Mucosa of descending colon (tissue), 3 donors: ENCODE measurements at places on chromosomes 13 and 19. TPM values are rescaled to one million over a fixed set of nuclear protein-coding genes. Genes with fewer than 3 reads are reported as not detected.
A peak's percentile ranks its signal among the peaks of the same experiment; 100 is the strongest.

DNA sequence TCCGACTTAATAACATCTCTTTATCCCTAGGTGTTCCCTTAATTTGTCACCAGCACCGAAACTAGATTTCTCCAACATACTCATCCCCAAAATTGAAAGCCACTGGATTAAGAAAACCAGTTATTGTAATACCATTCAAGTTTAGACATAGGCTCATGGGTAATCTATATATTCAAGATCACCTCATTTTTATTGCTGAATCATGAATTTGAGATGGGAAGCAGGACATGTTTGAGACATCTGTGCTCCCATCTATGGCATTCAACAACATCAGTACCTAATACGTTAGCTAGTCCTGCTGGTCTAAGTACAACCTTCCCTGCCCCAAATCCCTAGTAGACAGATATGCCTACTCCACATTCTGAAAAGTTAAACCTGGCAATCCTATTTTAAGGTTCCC lies 820.6 kb downstream of the PCDH9 start:
- DNase-seq: no peak

- no peak for DNase-seq
Observed at GRCh38 chr13:66402066-66402465, 828.1 kb downstream of the PCDH9 start.

DNA sequence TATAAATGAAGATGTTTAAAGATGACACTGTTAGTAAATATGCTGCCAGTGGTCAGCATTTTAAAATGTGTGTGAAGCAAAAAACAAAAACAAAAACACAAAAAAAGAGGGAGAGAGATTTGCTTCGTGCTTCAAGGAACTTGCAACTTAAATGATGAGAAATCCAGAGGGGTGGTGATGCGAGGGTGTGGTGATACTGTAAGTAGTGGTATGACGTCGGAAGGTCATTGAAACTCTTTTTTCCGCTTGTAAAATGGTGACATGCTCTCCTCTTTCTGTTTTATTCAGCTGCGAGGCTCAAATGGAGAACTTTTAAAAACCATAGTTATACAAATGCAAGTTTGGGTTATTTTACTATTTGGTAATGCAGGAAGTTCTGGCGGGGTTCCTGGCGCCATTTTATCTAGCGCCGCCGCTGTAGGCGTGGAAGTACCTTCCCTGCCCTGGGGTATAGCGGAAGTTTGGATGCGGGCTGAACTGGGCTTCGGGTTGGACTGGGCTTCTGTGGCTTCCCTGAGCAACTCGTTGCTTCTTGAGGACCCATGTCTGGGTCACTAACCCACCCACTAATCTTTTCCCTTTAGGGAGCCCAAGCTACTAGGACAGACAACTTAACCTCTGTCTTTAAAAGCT lies 34.8 kb downstream of the DGKH start:
- DNase-seq: no peak

DNA sequence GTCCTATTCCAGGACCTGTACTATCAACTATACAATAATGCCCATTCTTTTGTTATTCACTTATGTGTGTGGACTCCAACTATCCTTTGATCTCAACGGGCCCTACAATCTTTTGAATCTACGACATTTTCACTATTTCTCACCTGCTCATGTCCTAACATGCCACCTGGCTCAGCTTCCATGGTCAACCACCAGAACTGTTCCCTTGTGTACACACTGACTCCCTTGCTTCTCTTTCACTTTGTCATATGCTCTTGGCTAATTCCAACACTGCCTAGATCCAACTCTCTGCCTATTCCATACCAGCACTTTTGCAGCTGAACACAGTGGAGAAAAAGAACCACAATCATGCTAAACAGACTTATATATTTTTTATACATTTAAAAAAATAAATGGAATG lies 53.1 kb downstream of the MICU2 start:
- DNase-seq: no peak

- peak; percentile 68 for DNase-seq
Observed at GRCh38 chr19:5572556-5573286, 5.0 kb upstream of the TINCR start.

DNA sequence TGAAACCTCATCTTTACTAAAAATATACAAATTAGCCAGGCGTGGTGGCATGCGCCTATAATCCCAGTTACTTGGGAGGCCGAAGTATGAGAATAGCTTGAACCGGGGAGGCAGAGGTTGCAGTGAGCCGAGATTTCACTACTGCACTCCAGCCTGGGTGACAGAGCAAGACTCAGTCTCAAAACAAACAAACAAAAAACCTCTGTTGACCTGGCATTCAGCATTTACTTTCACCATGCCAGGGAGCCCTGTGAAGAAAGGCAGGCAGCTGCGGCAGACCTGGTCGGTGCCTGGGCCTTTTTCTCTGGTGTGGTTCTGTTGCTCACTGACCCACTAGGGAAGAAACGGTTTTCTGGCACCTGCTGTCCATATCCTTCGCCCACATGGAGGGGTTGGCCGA lies 49.8 kb downstream of the DNM2 start:
- DNase-seq: no peak

- no peak for DNase-seq
Observed at GRCh38 chr13:45715351-45715750, 13.2 kb downstream of the CBY2 start.

DNA sequence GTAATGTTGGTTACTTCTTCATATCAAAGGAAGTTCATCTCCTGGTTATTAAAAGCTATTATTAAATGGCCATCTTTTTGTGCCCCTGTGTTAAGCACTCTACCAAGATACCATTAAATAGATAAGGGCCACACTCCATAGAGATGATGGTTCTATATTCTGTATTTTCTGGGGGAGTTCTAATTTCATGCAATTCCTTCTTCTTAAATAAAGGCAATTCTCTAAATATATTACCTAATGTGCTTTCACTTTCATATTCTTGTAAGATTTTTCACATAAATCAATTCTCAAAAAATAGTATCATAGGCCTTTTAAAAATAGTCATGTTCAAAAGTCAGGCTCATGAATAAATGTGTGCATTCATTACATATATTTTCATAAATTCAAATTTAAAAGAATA lies 47.0 kb upstream of the USPL1 start:
- DNase-seq: no peak

DNA sequence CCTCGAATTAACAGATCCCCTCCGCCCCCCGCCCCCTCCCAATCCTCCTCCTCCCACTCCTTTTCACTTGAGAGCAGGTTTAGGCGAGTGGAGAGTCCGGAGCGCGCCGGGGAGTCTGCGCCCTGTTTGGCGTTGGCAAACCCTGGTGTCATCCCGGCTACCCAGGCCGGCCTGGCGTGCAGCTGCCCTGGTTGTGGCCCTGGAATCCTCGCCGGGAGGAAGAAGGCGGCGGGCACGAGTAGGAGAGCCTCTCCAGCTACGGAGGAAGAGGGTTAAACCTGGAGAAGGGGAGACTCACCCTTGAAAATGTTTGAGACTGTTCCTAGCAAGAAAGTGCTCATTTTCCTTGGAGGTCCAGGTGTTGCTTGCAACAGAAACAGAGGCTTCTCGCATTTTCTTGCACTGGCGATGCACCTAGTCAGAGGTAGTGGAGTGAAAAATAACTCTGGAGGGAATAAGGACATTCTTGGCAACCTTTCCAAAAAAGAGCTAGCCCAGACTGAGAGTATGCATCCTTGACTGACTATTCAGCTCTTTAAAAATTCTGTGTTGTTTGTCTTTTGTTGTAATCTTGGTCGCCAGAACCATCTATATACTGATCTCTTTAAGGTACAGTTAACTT lies 1.3 kb upstream of the SOX21 start:
- no peak for DNase-seq

DNA sequence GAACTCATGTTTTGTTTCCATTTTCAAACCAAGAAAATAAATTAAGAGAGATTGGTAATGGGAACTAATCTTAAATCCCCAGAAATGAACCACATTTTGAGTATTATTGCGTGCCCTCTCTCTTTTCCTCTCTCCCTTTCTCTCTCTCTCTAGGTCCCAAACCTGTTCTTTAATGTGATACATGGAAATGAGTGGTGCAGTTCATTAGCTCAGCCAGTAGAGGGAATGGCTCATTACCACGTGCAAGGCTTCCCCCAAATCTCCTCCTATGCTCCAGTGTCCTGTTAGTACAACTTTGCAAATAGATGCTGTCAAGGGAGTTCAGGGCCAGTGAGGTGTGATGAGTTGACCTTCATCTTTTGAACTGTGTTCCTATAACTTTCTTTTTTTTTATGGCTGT lies 178.4 kb downstream of the FGF9 start:
- no peak for DNase-seq

DNA sequence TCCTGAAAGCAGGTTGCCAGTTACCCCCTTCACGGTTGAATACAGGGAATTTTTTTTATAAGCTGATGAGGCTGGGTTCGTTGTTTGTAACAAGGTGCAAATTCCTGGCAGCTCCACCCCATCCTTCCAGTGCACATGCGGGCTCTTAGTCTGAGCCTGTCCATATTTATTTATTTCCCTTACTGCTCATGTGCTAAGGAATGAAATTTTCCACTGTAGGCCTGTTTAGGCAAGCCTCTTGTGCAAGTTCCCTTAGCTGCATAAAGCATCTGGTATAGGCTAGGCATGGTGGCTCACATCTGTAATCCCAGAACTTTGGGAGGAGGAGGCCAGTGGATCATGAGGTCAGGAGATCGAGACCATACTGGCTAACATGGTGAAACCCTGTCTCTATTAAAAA lies 560.9 kb upstream of the PCDH9 start:
- no peak for DNase-seq

GRCh38 chr13:86572115-86572514 lies 772.9 kb upstream of the SLITRK6 start:
- DNase-seq: no peak

DNA sequence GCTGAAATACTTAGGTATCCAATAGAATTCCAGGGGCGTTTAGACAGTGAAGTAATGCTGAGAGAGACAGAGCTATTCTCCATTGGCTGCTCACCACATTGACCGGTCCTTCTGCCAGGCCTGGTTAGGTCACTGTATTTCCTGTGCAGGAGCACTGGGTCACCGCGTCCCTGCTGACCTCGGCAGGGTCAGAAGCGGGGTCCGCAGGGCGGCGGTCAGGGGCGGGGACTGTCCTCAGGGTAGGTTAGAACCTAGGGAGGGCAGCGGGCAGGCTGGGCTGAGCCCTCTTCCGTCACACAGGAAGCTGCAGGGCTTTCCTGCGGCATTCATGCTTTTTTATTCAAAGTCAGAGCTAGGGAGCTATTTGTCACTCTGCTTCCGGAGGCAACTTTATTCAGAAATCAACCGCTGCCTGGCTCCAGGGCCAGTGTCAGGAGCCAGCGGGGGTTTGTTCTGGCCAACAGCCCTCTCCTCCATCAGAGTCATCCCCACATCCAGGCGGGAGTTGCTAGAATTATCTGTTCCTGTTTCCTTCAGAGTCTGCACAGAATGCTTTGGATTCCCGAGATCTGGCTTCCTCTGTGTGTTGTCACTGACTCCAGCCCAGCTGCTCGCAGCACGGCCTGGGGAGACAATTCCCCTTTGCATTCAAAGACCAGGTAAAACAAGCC lies 81.2 kb upstream of the WASF3 start:
- DNase-seq: no peak

GRCh38 chr13:60229708-60230272 lies 66.1 kb upstream of the DIAPH3 start:
- no peak for DNase-seq

GRCh38 chr13:92947770-92948434 lies 278.7 kb upstream of the GPC6 start:
- no peak for DNase-seq

DNA sequence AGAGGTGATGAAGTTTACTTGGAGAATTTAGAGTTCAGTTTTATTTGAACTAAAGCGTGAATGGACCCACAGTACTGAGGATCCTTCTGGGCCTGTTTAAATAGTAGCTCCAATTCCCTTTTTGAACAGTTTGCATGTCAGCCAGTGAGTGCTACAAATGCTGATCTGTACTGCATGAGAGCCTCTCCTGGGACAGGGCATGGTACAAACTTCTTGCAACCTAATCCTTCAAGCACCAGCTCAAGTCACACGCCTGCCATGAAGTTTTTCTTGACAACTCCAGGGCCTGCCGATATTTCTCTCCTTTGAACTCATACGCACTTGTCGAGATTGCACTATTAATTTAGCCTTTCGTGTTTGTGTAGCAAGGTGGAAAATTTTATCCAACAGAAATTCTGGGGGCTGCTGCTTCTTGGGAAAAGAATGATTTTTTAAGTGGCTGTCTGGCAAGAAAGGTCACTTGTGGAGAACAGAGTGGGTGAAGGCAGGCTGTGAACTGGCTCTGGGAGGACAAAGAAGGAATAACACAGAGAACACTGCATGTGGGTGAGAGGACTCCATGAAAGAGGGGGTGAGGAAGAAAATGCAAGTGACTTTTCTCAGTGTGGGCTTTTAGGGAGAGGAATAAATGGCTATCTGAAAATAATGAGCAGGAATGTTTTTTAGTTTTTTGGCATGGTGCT lies 192.5 kb downstream of the NDFIP2 start:
- DNase-seq: no peak

DNA sequence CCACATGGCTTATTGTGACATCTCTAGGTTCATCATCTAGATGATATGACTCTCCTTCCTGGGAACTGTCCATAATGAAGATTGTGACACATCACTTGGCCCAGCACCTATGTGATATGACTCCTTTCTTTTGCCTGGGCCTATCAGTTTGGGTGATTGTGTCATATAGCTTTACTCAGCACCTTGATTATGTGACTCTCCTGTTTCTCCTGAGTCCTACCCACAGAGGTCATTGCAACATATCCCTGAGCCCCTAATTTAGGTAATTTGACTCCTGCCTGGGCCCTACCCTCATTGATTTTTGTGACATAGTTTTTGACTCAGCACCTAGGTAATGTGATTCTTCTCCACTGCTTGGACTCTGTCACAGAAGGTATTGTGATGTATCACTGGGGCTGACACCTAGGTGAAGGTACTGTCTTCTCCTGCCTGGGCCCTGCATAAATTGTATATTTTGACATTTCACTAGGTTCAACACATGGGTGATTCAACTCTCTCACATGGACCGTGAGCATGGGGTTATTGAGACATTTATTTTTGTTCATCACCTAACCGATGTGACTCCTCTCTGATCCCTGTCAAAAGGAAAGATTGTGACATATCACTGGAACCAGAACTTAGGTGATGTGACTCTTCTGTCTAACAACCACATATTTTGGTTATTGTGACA lies 26.2 kb upstream of the ZNF254 start:
- DNase-seq: no peak

IGFLR1 gene
- total RNA-seq: 14.6 TPM

YJEFN3 gene
- total RNA-seq: 12.6 TPM

SELENOV gene
- total RNA-seq: not detected

HSH2D gene
- 21.5 TPM for total RNA-seq

CAMSAP3 gene
- 60.5 TPM for total RNA-seq

TMEM86B gene
- 3.4 TPM for total RNA-seq

CCDC169 gene
- 0.84 TPM for total RNA-seq

CLEC17A gene
- 0.29 TPM for total RNA-seq

ZNF730 gene
- total RNA-seq: 0.49 TPM

ZNF723 gene
- total RNA-seq: not detected
